ENCODE measurements at places on chromosomes 4 and X. TPM values are rescaled to one million over a fixed set of nuclear protein-coding genes. Genes with fewer than 3 reads are reported as not detected.

Gene LGI2
- total RNA-seq: 4.8 TPM

Gene PCSK1N
- total RNA-seq: 4.5 TPM

Gene ADGRG4
- total RNA-seq: not detected

Gene DGKK
- total RNA-seq: 19.2 TPM

Gene CFP
- 2.4 TPM for total RNA-seq

Gene UPF3B
- total RNA-seq: 20.9 TPM

Gene EXOC1L
- not detected for total RNA-seq

Gene OPRPN
- total RNA-seq: not detected

Gene CFAP47
- total RNA-seq: not detected

Gene SAGE1
- not detected for total RNA-seq

Gene EREG
- total RNA-seq: not detected

Gene GAGE12E
- total RNA-seq: not detected

Gene HOPX
- total RNA-seq: not detected

DNA sequence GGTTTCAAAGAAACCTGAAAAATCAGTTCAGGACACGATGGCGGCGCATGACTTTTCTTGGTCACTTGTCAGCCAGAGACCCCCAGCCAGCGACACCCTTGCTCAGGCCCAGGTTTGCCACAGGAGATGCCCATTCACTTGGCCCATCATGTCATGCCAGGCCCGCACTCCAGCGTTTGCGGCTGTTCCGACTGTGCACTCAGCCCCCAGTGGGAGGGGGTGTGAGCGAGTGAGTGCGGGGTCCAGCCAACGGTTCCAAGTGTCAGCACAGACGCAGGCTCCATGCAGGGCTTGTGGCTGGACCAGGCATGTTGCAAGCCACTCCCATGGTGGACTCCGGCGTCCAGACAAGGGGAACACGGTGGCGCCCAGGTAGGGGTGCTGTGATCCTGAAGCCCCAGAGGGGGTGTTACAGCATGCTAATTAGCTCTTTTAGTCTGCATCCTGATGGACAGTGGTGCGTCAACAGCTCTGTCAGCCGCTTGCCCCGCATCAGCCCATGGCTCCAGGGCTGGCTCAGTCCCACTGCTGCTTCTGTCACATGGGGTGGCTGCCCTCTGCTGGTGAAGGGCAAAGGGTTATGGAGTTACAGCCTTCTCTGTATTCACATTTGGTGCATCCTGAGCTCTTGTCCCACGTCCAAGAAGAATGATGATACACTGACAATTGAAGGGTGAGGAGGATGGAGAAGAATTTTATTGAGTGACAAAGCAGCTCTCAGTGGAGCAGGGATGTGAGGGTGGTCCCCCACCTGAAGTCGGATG lies 3.7 kb upstream of the MAEA start:
- DNase-seq: no peak

- DNase-seq: no peak
These were observed 124.5 kb upstream of the PLAC1 start for GRCh38 chrX:134782796-134783195.

DNA sequence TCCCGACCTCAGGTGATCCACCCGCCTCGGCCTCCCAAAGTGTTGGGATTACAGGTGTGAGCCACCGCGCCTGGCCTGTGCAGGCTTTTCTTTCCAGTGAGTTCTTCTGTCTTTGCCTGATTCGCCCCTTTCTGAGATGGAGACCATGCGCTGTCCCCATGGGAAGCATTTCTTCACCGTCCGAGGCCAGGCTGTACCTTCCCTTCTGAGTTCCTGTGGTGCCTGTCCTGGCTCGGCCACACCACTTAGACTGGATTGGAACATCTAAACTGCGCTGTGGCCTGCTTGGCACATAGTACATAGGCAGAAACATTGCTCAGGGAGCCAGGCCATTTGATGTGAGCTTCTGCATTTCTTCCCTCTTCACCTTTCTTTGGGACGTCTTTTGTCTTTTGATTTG lies 23.7 kb downstream of the FAM193A start:
- no peak for DNase-seq

GRCh38 chr4:15402146-15402545 lies 25.7 kb upstream of the C1QTNF7 start:
- no peak for DNase-seq

DNA sequence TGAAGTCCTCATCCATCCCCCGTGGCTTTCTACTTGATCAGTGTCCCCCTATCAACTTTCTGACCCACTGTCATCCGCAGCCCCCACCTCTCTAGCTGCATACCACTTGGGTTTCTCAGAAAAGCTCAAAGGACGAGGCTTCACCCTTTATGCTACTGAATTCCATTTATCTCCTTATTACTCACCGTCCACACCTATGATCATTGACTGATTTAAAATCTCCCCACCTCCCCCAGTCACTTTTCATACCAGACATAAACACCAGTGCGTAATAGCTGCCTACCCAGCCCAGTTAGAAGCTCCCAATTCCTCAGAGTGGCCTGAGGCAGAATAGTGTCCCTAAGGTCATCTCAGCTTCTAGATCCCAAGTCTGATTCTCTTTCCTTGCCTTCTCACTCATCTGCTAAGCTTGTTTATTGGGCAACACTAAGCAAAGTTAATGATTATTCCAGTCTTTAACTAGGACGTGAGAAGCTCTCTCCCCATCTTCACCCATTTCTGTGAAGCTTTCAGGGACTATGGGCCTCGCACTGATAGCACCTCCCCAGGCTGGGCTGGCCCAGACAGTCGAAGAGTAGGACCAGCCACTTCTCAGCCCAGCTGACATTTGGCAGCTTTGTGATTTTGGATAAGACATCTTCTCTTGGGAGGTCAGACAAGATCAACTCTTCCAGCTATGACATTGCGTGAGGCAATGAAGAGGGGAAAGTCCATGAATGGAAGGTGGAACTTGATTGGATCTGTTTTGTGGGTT lies 7.2 kb upstream of the DDX60L start:
- DNase-seq: no peak

DNA sequence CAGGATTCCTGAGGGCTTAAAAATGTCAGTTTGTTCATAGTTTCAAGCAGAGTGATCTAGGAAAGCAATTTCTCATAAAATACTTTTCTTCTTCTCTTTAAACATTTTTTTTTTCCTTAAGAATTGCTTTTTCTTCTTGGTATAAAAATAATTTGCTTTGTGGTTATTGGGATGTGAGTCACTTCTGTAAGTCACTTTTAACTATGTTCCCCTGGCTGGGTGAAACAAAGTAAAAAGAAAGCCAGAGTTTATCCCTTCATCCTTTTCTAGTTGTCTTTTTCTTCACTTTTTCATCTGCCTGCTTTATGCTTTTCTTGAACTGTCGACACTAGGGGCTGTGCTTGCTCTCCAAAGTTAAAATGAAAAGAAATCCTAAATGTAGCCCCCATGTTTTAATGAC lies 33.5 kb downstream of the ARSJ start:
- DNase-seq: no peak

- no peak for DNase-seq
These were observed 106.3 kb upstream of the MID1 start for GRCh38 chrX:10726647-10727046.

- no peak for DNase-seq
These were observed 57.4 kb downstream of the PTTG2 start for GRCh38 chr4:38017609-38018008.

DNA sequence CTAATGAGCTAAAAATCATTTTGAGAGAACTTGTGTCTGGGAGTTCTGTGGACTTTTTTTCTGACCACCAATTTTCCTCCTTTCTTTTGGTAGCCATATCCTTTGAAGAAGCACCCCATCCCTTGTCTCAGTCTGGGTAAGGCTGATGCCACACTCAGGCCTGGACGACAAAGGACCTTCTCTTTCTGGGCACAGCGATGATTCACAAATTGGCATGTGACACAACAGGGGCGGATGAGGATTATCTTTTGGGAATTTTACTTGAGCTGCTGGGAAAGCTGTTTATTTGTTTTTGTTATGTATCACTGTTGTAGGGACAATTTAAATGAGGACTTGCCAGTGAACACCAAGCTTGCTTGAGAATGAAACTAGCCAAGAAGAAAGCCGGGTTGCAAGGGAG lies 233.4 kb upstream of the HAND2 start:
- DNase-seq: no peak

DNA sequence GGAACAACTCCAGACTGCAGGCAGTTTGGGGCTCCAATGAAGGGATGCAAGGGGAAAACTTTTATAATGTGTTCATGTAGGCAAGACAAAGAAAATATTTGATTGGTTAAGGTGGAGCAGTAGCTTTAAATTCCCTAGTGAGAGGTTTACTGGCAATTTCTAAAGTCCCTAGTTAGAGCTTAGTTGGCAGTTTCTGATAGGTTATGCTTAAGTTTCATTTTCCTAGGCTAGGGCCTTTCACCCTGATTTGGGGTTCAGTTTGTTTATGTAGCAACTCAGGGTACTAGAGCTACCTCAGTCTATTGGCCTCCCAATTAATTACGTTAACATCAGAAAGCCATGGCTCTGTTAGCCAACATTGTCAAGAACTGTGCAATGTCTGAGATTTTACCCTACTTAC lies 14.6 kb downstream of the BBS12 start:
- no peak for DNase-seq

DNA sequence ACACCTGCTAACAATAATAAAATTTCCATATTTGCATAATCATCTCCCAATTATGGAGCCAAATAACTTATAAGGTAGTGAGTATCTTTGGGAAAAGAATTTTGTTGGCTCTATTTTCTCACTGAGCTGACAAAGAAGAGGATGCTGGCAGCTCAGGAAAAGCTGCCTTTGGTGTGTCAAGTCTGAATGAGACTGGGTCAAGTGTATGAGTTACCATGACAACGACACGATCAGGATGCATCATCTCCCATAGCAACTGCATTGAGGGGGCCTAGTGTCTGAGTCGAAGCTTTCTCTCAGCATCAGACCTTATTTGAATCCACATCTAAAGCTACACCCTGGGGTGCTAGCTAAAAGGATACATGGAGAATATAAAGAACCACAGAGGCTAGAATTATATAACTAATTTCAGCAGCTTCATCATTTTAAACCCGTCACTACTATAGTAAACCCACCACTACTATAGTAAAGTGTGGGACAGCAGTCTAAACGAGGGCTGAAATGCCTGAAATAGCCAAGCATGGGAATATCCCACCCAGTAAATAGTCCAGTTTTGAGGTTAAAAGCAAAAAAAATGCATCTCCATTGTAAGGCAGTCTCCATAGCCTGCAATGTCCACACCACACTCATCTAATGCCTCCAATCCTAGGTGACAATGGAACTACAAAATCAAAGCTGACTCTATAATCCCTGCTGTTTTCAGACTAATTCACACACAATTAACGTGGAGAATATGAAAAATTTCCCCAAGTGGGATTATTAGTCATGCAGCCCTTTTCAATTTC lies 16.0 kb downstream of the GSPT2 start:
- no peak for DNase-seq

- no peak for DNase-seq
These were observed 20.8 kb upstream of the CEP135 start for GRCh38 chr4:55927803-55928437.

- DNase-seq: no peak
These were observed 825.6 kb upstream of the INTU start for GRCh38 chr4:126807132-126807531.

DNA sequence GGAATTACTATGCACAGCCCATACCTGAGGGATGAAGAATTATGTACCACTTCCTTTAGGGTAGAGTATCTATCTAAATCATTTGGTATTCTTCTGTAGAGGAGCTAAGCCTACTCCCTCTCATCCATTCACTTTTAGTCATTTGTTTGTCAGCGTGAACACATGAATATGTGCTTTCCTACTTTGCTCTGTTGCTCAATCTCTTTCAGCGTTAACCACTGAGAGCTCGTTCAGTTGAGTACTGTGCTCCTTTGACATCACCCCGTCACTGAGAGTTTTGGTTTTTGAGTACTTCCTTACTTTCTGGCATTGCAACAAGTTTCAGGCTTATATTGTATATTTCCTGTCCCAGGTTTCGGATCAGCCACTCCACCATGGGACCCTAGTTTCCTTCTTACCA lies 700.6 kb downstream of the NLGN4X start:
- DNase-seq: no peak

- DNase-seq: peak; percentile 15
These were observed 185.6 kb upstream of the S100G start for GRCh38 chrX:16464369-16464768.

GRCh38 chr4:123350191-123350544 lies 46.4 kb upstream of the SPRY1 start:
- DNase-seq: peak; percentile 41

DNA sequence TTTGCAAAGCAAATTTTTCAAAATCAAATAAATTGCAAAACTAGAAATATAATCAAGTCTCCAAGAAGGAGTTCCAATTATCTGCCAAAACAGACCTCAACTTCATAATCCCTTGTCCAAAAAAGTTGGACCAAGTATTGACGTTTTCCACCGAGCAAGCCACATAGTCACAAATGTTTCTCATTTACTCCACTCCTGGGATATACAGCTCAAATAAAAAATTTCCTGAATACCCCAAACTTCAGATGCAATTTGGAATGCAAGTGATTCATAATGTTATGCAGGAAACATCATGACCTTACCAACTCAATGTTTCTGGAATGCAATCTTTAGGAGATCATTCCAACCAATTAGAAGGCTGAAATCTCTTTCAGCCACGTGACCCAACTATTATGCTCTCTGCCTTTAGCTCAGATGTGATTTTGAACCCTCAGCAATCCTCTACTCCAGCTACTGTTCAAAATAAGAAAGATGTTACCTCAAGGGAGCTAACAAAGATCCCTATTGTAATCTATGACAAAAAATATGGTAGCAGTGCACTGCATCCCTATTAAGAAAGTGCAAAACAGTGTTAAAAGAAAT lies 72.4 kb downstream of the PRDM5 start:
- no peak for DNase-seq

GRCh38 chr4:154329268-154329868 lies 162.2 kb downstream of the DCHS2 start:
- DNase-seq: no peak

DNA sequence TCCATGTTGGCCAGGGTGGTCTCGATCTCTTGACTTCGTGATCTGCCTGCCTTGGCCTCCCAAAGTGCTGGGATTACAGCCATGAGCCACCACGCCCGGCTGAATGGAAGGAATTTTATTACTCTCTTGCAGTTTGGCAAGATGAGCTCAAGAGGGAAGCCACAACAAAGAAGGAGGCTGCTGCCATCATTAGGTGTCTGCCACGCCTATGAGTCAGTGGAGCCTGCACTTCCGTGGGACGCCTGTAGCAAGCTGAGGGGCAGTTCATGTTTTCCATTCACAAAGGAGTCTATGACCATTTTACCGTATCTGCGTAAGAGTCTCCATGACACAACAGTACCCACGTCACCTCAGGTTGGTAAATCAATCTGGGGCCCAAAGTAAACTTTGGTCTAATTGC lies 51.2 kb upstream of the CHRNA9 start:
- DNase-seq: no peak
